ENCODE measurements at places on chromosomes 1 and 21.

GRCh38 chr1:63886340-63886739 is 112.5 kb downstream of the ROR1 start:
- no peak for DNase-seq

DNA sequence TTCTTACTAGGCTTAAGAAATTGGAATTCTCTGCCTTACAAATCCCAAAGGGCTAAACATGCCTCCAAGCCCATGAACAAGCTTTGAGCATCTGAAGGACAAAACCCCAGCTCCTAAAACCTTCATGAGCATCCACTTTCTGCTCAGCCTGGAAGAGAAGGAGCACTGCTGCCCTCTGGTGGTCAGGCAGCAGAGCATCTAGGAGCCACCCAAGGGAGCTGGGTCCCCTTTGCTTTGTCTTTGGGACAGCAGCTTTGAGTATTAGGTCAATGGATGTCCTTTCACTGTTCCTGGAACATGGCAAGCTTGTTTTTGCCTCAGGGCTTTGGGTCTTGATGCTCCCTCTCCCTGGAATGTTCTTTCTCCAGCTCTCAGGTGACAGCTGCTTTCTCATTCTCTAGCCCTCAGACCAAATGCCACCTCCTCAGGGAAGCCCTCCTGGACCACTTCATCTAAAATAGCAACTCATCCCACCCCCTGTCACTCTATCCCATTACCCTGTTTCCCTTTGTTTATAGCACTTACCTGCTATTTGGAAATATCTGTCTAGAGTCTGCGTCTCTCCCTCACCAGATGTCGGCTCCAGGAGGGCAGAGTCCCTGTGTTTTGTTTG is 25.7 kb downstream of the RAB7B start:
- DNase-seq = peak; percentile 62

GRCh38 chr1:9907441-9907840 is 2.6 kb downstream of the CTNNBIP1 start:
- no peak for DNase-seq

- DNase-seq = no peak
Observed at GRCh38 chr1:83994111-83994510, 4.8 kb downstream of the TTLL7 start.

DNA sequence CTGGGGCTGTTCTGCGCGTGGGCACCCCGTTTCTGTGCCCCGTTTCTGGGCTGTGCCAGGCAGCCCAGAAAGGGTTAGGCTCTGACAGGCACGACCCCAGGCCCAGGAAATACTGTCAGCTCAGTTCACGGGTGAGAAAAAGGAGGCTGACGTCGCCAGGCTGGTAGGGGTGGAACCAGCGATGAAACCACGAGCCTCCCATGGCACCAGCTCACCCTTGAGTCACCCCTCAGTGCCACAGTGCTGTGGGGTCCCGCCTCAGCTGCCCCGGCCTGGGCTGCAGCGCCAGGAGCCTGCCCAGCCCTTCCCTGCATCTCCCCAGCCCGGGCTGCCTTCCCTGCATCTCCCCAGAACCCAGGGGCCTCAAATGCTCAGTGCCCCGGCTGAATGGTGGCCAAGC is 11.5 kb downstream of the MEGF6 start:
- DNase-seq = peak; percentile 33

DNA sequence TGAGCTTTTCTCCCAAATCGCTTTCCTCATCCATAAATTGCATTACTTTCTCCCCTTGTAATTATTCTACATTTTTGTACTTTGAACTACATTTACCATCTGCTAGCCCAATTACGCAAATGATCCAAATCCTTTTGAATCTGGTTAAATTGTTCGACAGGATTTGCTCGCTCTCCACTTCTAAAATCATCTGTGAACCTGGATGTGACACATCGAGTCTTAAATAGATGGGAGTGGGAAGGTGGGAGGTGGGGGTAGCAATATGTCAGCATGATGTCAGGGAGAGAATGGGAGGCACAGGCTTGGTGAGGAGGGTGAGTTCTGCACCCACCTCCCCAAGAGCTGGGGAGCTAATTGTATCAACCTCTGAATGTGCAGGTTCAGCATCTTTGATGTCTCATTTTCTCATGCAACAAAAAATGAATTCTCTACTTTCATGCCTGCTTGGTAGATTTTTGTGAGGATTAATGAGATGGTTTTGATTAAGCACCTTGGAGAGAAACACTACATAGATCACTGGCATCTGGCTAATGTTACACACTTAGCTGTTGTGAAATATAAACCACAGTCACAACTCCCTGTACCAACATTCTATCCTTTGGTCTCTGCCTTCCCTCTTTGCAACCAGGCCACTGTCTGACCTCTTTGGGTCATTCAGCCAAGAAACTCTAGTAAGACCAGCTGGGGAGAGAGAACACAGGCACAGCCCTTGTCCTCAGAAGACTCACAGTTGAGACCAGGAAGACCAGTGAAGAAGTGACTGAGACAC is 165.1 kb downstream of the DAB1 start:
- no peak for DNase-seq

DNA sequence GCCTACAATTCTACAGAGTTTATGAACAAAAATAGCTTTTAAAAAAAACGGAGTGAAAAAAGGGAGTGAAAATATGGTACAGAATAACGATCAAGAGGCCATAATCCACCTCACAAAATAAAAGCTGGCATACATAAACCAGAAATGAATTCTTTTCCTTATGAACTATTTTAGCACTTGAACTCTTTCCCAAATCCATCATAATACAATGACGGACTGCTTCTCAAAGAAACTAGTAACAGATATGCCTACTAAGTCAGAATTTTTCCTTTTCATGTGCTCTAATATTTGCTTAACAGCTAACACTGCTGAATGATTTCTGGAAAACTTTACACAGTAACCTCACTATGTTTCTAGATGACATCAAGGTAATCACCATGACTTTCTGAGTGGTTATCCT is 144.0 kb downstream of the EIF4G3 start:
- DNase-seq = no peak

DNA sequence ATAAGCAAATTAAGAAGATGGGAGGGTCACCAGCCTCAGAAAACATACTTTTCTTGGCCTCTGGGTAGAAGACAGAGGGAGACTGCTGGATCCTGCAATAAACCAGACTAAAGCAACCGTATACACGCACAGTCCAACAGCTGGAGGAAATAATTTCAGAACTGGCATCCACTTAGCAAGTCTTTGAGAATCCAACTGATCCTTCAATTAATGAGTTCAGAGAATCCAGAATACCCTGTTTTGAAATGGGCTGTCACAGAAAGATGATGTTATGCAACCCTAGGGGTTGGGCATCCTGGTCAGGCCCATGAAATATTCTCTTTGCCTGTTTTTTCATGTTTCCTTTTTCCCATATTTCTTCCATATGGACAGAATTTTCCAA is 134.0 kb upstream of the MAGI3 start:
- no peak for DNase-seq

- DNase-seq = no peak
Observed at GRCh38 chr1:14693949-14694348, 95.5 kb downstream of the KAZN start.

DNA sequence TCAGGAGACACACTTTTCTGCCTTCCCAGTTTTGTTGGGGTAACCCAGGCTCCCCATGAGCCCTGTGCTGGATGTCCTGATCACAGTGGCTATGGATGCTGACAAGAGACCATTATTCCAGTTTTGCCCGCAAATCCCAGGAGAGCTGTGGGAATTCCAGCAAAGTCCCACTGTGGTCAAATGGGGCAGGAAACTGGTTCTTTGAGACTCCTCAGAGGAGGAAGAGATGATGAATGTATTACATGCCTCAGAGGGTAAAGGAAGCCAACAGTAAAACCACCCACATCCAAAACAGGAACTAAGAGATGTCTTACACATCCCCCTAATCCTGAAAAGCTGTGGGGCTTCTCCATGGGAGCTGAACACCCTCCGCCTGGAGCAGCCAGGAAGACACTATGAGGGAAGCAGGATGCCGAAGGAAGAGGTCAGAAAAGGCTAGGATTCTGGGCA is 12.8 kb upstream of the MPZL1 start:
- no peak for DNase-seq

DNA sequence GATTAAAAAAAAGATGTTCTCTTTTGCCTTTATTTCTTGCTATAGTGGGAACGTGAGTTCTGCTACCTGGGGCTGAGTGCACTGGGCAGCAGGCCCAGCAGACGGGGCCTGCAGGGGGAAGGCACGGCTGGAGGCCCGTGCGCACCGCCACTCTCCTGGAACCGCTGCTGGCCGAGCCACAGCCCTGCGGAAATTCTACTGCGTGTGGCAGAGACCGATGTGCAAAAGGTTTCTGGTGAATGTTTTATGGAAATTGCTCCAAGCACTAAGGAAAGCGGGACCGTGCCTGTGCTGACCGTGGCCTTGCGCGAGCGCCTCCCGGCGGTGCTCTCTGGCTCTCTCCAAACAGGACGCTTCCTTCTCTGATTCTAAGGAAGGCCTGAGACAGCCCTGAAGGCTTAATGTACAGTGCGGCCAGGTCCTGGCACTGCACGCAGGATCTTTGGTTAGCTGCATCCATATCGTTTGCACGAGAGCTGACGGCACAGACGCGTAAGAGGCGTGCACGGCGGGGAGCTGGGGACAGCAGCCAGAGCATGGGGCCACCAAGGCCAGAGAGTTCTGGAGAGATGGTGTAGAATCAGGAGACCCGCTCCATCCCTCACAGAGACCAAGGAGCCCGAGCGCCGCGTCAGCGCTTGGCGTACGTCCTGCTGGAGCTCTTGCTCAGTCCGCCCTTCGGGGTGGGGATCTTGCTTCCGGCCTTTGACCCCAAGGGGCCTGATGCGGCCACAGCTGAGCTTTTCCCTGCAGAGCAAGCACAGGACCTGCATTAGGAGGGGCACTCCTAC is 18.7 kb upstream of the LRRC47 start:
- no peak for DNase-seq

- DNase-seq = no peak
Observed at GRCh38 chr21:37064841-37065240, 8.0 kb downstream of the PIGP start.

- DNase-seq = peak; percentile 11
Observed at GRCh38 chr1:192476802-192477298, 98.7 kb upstream of the RGS1 start.

- no peak for DNase-seq
Observed at GRCh38 chr1:172002725-172003345, 161.5 kb downstream of the DNM3 start.

- no peak for DNase-seq
Observed at GRCh38 chr1:162840250-162840839, 20.6 kb downstream of the CCDC190 start.

DNA sequence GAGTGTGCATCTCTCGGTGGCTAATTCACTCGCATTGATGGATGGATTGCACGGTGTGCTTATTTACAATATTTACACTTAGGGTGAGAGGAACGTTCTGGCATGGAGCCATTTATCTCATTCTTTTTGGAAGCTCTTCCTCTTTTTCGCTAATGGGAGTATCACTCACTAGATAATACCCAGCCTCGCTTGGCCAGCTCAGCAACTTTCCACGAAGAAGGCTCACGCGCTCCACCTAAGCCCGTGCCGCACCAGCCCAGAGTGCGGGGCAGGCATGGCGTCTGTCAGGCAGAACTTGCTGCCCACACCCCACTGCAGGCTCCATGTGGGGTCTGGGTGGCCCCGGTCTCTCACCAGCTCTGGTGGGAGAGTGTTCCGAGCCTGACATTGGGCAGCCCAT is 484.9 kb downstream of the NPHP4 start:
- no peak for DNase-seq

DNA sequence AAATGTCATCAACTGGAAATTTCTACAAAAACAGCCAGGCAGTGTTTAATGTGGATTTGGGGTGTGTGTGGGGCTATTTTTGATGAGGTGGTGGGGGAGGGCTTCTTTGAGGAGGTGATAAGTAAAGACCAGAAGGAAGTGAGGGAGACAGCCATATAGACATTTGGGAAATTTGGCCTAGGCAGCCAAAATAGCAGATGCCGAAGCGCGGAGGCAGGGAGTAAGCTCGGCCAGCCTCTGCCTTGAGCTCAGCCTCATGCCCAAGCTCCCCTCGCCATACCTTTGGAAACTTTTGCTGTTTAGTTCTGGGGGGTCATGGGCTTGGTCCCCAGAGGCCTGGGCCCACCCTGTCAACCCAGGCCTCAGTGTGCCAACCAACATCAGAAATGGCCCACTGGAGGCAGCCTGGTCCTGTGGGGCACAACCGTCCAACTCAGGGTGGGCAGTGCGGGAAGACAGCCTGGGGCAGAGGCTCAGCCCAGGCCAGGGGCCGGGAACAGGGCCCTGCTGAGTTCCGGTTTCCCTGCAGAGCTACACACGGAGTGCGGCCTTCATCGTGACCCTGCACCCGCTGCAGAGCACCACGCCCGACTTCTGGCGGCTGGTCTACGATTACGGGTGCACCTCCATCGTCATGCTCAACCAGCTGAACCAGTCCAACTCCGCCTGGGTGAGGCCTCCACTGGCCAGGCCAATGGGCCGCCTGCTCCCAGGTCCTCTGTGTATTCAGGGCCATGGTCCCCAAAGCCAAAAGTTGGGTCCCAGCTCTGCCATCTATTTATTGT is 84.0 kb downstream of the PTPRU start:
- no peak for DNase-seq

GRCh38 chr1:168653567-168653966 is 75.4 kb downstream of the DPT start:
- DNase-seq = peak; percentile 90

- DNase-seq = peak; percentile 94
Observed at GRCh38 chr21:45287438-45288391, at the start of gene POFUT2. POFUT2 (minus strand) TSS chr21:45287895; CDS start chr21:45287871, 24 bp downstream.

- no peak for DNase-seq
Observed at GRCh38 chr1:198268784-198269645, 112.2 kb downstream of the NEK7 start.

DNA sequence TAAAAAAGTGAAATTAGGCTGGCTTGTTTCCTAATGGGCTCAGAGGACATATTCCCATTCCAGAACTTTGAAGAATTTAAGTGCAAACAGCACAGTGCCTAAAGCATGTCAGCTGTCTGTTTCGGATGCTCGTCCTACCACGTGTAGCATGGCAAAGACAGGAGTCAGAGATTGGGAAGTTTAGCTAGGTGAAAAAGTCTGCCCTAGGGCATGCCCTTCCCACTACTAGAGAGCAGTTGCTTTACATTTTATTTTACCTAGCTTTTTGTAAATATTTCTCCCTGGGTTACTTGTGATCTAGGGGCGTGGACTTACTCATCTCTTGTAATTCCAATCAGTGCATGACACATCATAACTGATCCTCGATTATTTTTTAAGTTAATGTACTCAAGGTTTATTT is 111.1 kb downstream of the LMO4 start:
- DNase-seq = no peak

- no peak for DNase-seq
Observed at GRCh38 chr1:53408755-53409129, 50.5 kb upstream of the DMRTB1 start.

GRCh38 chr1:53378061-53378460 is 50.2 kb upstream of the LRP8 start:
- no peak for DNase-seq

DNA sequence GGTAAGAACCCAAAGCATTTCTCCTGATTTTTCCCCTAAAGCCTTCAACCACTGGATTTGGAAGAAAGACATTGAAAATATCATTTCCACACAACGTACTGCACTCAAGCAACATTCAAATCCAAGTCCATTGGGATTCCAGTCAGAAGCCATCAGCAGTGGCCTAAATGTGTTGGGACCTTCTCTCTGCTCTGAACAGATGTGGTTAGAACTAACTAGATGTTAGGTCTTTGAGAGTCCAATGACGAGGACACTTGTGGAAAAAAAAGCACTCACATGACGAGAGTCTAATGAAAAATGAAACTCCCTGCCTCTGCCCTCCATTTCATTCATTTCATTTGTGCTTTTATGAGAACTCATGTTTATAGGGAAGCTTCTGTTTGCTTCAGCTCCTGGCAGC is 382.3 kb downstream of the SIPA1L2 start:
- DNase-seq = no peak

- no peak for DNase-seq
Observed at GRCh38 chr1:243345205-243345604, 89.4 kb downstream of the SDCCAG8 start.
